ENCODE measurements at places on chromosomes 16 and 17. TPM values are rescaled to one million over a fixed set of nuclear protein-coding genes. Genes with fewer than 3 reads are reported as not detected.

DNA sequence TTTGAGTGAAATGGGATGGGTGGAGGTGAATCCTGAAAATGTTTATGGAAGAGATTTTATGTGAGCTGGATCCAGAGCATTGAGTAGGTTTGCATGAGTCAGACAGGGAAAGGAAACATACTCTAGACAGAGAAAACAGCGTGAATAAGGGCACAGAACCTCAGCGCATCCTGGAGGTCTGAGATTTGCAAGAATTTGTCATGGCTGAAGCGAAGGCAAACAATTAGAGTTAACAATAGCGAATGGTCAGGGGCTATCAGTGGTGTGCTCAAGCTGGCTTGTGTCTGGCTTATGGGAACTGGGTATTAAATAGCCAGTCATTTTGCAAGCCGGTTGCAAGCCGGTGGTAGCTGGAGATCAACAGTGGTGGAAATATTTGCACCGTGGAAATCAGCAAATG is 36.4 kb downstream of the MAP2K6 start:
- no peaks in the 10 kb centered on the region for H3K4me1 ChIP-seq

- no peak for DNase-seq
- no peak overlapping the region for H3K27ac ChIP-seq
- no peaks in the 10 kb centered on the region for H3K36me3 ChIP-seq
- no peaks in the 10 kb centered on the region for H3K4me1 ChIP-seq
These were observed 30.3 kb downstream of the RAD51C start for GRCh38 chr17:58722696-58723095.

DNA sequence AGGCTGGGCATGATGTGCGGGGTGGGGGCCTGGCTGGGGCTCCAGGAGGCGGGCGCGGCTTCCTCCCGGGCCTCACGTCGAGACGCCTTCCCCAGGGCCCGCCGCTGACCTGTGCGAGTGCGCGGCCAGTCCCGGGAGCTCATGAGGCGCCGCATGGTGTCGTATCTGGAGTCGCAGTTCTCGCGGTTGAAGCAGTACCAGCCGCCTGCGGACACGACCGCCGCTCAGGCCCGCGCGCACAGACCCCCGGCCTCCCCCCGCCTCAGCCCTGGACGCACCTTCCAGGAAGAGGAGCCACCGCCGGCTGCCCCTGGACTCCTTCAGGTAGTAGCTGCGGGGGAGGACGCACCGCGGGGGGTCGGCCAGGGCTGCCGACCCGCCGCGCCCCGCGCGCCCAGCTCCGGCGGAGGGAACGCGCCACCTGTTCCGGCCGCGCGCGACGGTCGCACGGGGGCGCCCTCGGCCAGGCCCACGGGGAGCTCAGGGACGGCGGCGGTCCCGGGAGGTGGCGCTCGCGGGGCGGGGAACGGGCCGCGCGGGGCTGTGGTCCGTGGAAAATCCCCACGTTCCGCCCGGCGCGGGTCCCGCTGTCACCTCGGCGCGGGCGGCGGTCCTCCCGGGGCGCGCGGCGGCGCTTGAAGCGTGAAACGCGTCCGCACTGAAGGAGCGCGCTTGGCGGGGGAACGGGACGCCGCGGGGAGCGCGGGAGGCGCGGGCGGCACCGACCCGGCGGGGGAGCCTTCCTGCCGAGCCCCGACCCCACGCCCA is 1.4 kb downstream of the NOTUM start:
- H3K4me1 ChIP-seq: peaks cover 2% of the 10 kb centered on the region
- H3K27ac ChIP-seq: no peak overlapping the region
- peak overlapping the region; percentile 20 for H3K4me3 ChIP-seq
- H3K36me3 ChIP-seq: no peaks in the 10 kb centered on the region
- peaks cover 36% of the 10 kb centered on the region for H3K27me3 ChIP-seq

GGT6 gene
- not detected for total RNA-seq

STAC2 gene
- under 0.01 TPM for total RNA-seq

CCT6B gene
- 1.2 TPM for total RNA-seq

- H3K4me3 ChIP-seq: peak overlapping the region; percentile 61
- H3K4me1 ChIP-seq: peaks cover 15% of the 10 kb centered on the region
- peak overlapping the region; percentile 88 for H3K27ac ChIP-seq
- no peaks in the 10 kb centered on the region for H3K27me3 ChIP-seq
These were observed 1.4 kb downstream of the APRT start for GRCh38 chr16:88810166-88810911.

MT1G gene
- 16.4 TPM for total RNA-seq

DNA sequence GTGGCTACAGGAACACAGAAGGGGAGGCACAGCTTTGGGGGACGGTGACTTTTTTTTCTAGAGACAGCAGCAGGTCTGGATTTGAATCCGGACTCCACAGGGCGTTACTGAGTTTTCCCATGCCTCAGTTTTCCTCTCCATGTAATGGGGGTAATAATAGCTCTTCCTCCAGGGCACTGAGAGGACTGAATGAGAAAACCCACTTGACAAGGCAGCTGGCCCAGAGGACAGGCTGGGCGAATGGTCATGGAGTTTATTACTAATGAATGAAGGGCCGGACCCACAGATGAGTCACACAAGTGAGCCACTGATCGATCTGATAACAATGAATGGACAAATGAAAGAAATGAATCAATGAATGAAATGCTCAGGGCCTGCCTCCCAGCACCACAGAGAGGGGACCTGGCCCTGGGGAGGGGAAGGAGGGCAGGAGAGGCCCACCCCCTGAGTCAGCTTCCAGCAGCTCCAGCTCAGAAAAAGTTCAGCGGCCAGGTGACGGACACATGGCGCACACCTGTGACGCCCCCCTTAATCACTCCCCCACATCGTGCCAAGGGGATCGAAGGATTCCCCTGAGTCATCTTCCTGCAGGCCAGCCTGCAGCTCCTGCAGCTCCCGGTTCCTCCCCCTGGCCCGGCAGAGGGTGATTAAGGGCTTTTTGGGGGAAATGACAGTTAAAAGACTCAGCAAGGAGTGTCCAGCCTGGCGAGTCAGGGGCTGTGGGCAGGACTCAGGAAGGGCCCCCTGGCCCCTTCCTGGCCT is 54.3 kb downstream of the SOCS1 start:
- peak overlapping the region; percentile 83 for H3K27ac ChIP-seq
- H3K4me3 ChIP-seq: no peak overlapping the region
- H3K4me1 ChIP-seq: peaks cover 25% of the 10 kb centered on the region
- H3K27me3 ChIP-seq: no peaks in the 10 kb centered on the region

GRCh38 chr17:77382356-77382911 is 241.7 kb downstream of the SEC14L1 start:
- no peak overlapping the region for H3K4me3 ChIP-seq
- peak overlapping the region; percentile 24 for H3K27ac ChIP-seq

- H3K4me1 ChIP-seq: no peaks in the 10 kb centered on the region
- no peaks in the 10 kb centered on the region for H3K27me3 ChIP-seq
- no peak overlapping the region for H3K4me3 ChIP-seq
- DNase-seq: no peak
- peaks cover 5% of the 10 kb centered on the region for H3K36me3 ChIP-seq
These were observed 108.3 kb upstream of the ZNF750 start for GRCh38 chr17:82948081-82948511.

DNA sequence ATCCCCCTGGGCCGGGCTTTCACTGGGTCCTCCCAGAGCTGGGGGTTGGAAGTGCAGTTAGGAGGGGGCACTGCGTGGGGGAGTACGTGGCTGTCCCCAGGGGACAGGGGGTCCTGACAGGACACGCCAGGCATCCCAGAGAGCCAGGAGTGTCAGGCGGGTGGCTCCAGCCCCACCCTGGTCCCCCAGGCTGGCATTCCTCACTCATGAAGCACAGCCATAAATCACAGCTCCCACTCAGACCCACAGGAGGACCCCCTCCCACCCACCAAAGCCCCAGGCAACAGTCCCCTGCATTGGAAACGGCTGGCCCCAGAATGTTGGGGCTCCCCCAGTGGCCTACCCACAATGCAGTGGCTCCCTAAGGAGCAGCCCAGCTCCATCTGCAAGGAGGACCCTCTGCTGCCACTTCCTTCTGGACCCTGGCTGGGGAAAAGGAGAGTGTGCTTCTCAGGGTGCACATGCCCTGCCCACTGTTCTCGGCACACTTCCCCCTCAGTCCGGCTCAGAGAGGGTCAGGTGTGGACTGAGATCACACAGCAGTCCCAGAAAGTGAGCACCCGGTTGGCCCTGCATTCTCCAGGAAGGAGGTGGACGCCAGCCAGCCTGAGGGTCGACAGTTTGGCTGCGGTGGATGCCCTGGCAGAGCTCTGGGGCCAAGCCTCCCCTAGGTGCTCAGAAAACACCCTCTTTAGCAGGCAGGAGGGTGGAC is 7.3 kb upstream of the FOXN1 start:
- H3K27ac ChIP-seq: no peak overlapping the region
- no peaks in the 10 kb centered on the region for H3K4me1 ChIP-seq
- H3K27me3 ChIP-seq: peaks cover 2% of the 10 kb centered on the region
- DNase-seq: no peak

- no peak overlapping the region for H3K27ac ChIP-seq
- no peaks in the 10 kb centered on the region for H3K4me1 ChIP-seq
- H3K27me3 ChIP-seq: no peaks in the 10 kb centered on the region
- DNase-seq: no peak
- H3K4me3 ChIP-seq: no peak overlapping the region
These were observed 5.8 kb downstream of the SCGB1C2 start for GRCh38 chr17:142876-143784.

DNA sequence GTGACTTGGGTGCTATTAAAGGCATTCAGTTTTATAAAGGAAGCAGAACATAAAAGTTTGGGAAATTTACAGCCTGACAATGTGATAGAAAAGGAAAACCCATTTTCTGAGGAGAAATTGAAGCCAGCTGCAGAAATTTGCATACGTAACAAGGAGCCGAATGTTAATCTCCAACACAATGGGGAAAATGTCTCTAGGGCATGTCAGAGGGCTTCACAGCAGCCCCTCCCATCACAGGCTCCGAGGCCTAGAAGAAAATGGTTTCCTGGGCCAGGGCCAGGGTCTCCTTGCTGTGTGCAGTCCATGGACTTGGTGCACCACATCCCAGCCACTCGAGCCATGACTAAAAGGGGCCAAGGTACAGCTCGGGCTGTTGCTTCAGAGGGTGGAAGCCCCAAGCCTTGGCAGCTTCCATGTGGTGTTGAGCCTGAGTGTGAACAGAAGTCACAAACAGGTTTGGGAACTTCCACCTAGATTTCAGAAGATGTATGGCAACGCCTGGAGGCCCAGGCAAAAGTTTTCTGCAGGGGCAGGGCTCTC is 23.9 kb upstream of the TOM1L1 start:
- H3K27me3 ChIP-seq: no peaks in the 10 kb centered on the region
- no peak overlapping the region for H3K27ac ChIP-seq
- no peaks in the 10 kb centered on the region for H3K36me3 ChIP-seq
- H3K4me3 ChIP-seq: no peak overlapping the region

DNA sequence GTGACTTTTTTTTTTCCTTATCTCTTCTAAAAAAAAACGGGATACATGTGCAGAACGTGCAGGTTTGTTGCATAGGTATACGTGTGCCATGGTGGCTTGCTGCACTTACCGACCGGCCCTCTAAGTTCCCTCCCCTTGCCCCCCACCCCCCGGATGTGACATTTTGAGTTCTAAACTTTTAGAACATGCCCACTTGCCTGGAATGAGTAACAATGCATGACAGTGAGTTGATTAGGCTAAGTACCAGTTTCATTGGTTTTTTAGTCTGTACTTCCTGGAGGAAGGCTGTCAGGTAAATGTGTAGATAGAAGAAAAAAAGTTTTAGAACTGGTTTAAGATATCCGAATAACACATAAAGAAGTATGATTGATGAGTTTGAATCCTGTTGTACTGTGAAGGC is 4.0 kb downstream of the BPTF start:
- no peak overlapping the region for H3K4me3 ChIP-seq
- H3K36me3 ChIP-seq: no peaks in the 10 kb centered on the region
- peaks cover 9% of the 10 kb centered on the region for H3K4me1 ChIP-seq
- no peaks in the 10 kb centered on the region for H3K27me3 ChIP-seq

DNA sequence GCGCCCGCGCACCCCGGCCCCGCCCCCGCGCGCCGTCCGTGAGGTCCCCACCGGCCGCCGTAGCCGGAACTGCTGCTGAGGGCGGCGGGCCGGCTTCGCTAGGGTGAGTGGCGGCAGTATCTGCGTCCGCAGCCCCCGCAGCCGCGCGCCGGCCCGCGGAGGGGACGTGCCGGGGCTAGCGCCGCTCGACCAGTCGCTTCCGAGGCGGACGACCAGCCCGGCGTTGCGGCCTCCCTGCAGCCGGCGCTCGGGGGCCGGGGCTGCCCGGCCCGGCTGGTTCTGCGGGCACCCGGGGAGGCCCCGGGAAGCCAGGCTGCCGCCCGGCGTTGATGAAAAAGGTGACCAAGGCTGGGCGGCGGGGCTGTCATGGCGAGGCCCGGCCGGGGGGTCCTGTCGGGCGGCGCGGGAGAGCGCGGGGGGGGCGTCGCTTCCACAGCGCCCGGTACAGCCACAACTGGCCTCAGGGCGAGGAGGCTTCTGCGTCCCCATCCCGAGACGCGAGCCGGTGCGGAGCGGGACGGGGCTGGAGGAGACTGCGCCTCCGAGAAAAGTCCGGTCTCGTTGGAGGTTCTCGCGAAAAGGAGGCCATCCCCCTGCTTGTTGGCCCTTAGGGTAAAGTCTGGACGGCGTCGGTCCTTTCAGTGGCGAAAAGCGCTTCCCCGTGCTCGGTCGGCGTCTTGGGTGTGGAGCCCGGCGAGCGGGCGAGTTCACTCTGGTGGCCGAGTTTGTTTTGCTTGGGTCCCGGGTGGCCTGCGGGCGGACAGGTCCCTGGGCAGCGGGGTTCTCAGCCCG is at the start of gene CRAMP1:
Gene CRAMP1, plus strand, starts transcription at position 41 of the 792 bp plus-strand sequence. CDS start 2,280 bp downstream, outside the sequence.
- peaks cover 2% of the 10 kb centered on the region for H3K4me1 ChIP-seq
- peak within 1 kb of the TSS; percentile 87 for H3K27ac ChIP-seq
- peak; percentile 17 for DNase-seq
- no peaks in the 10 kb centered on the region for H3K27me3 ChIP-seq
- peak within 1 kb of the TSS; percentile 82 for H3K4me3 ChIP-seq

DNA sequence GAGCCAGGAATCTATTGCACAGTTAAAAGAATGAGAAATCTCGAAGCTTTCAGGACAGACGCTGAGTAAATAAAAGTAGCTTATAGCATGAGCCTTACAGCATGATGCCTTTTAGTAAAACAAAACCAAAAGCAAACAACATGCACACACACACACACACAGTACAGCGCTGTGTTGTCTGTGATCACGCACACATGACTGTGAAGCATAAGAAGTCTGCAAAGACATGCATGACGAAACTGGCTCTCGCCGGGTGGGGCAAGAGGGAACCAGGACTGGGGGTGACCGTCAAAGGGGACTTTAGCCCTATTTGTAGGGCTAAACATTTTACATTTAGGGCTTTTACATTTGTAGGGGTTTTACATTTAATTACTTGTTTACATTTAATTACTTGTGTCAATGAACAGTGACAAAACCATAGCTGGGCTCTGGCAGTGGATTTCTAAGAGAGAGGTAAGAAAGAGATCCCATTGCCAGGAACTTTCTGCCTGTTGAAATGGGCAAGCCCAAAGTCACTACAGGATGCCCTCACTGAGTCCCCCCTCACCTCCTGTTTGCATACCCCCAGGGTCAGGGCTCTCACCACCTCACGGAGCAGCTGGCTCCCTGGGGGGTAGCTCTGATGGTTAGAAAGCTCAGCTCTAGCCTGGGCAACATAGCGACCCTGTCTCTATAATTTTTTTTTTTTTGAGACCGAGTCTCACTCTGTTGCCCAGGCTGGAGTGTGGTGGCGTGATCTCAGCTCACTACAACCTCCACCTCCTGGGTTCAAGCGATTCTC is 2.0 kb upstream of the TNFRSF13B start:
- no peak overlapping the region for H3K4me3 ChIP-seq
- H3K27ac ChIP-seq: no peak overlapping the region
- DNase-seq: no peak
- H3K36me3 ChIP-seq: no peaks in the 10 kb centered on the region

GPR179 gene
- total RNA-seq: under 0.01 TPM

Data from fibroblast of lung (primary cell).